Heart left ventricle (tissue), 16 donors: ENCODE measurements at places on chromosomes 6 and 20. TPM values are rescaled to one million over a fixed set of nuclear protein-coding genes. Genes with fewer than 3 reads are reported as not detected.

- DNase-seq: no peak
Measured at GRCh38 chr6:55017555-55018300, 156.6 kb upstream of the HCRTR2 start.

- no peak for DNase-seq
Measured at GRCh38 chr6:7100072-7100752, 7.5 kb upstream of the RREB1 start.

PPP1R11 gene
- 44.7 TPM for total RNA-seq

BIRC7 gene
- total RNA-seq: not detected

PDE7B gene
- total RNA-seq: 15.4 TPM

- no peak for DNase-seq
Measured at GRCh38 chr6:6943421-6943820, 164.3 kb upstream of the RREB1 start.

RARS2 gene
- 22.1 TPM for total RNA-seq

SPATS1 gene
- total RNA-seq: not detected

DNA sequence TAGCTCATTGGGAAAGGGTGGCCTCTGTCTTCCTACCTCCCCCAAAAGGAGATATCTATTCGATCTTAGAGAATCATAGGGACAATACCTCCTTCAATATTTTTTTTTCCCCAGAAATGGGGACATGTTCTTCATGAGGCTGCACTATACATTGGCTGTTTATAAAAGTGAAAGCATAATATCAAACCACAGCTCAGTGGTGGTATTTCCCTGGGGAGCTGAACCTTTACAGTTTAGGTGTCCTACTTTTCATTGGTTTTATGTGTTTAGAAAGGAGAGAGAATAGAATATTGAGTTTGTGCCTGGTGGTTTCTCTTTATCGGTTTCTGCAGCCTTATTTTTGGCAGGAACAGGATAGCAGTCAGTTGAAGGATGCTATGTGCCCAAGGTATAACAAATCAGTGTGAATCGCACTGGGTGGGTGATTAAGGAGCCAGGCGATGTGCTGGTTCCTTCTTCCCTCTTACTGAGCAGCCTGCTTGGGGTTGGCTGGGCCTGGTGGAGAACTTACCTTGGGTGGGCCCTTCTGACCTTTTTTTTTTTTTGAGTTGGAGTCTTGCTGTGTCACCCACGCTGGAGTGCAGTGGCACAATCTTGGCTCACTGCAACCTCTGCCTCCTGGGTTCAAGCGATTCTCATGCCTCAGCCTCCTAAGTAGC lies 25.2 kb downstream of the UST start:
- no peak for DNase-seq

- DNase-seq: no peak
Measured at GRCh38 chr6:155107432-155108069, 112.4 kb downstream of the TIAM2 start.

DNA sequence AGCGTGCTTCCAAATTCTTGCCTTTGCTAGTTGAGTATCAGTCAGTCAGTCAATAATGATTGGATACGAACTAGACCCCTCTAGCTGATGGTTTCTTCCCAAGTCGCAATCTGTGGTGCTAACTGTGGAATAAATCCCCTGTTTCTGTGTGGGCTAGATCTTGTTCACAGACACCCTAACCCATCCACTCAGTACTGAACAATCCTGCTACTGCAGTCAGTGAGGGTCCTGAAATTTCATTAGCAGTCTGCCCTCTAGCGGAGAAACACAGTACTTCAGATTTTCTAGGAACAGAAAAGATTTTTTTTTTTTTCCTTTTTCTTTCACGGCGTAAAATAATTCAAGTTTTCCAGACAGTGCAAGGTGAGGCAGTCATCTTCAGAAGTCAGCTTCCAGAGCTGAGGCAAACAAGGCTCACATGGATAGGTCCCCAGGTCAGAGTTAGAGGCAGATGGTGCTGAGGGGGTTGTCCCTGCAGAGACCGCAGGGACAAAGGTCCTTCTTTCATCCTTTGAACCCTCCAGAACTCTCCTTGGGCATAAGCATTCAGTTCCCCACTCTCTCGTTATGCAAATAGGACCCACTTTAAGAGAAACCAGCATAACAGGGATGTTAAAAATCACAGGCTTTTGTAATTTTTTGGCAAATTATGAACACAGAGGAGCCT lies 119.6 kb downstream of the SCML4 start:
- DNase-seq: no peak
